ENCODE measurements at places on chromosomes 11 and 22.

- no peak for DNase-seq
Observed at GRCh38 chr11:125346179-125346530, 149.9 kb downstream of the FEZ1 start.

GRCh38 chr22:25357606-25358420, 138.4 kb downstream of the CRYBB2 start:
- no peak for DNase-seq

DNA sequence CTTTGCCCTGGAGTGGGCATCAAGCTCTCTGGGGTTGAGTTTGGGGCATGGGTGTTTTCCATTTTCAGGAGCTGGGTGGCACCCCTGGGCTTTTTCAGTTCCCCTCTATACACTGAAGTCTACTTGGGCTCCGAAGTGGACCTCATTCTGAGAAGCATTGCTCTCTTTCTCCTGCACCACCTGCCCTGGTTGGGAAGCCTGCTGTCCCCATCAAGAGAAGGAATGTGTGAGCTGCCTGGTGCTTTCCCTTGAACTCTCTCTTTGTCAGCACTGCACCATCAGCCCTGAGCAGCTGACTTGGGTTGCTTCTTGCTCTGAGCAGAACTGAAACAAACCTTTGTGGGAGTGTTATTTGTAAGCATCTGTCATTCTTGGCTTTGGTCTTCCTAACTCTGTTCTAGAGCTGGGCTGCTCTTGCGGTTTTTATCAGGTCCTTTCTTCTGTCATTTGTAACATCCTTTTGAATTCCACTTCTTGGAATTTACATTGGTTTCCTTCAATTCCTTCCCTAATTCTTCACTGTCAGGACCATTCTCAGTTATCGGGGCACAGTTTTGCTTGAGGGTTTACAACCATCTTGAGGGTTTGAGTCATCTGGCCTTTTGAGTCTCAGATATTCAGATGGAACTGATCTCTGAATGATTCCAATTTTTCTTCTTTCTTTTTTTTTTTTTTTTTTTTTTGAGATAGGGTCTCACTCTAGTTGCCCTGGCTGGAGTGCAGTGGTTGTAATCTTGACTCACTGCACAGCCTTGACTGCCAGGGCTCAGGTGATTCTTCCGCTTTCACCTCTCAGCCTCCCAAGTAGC, 20.5 kb downstream of the UBE2L3 start:
- DNase-seq: peak; percentile 60

GRCh38 chr11:96235751-96236150, 107.2 kb downstream of the MAML2 start:
- no peak for DNase-seq

DNA sequence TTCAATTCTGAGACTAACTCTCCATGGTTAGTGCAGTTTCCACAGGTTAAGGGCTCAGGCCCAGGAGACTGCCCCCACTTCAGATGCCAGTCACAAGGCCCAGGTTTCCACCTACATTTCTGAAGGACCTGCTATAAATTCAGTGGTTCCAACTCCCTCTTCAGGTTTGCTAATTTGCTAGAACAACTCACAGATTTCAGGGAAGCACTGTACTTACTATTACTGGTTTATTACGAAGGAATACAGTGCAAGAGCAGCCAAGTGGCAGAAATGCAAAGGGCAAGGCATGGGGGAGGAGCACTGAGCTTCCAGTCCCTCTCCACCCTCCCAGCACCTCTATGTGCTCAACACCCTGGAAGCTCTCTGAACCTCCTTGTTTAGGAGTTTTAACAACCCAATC, 39.3 kb upstream of the SPON1 start:
- no peak for DNase-seq

DNA sequence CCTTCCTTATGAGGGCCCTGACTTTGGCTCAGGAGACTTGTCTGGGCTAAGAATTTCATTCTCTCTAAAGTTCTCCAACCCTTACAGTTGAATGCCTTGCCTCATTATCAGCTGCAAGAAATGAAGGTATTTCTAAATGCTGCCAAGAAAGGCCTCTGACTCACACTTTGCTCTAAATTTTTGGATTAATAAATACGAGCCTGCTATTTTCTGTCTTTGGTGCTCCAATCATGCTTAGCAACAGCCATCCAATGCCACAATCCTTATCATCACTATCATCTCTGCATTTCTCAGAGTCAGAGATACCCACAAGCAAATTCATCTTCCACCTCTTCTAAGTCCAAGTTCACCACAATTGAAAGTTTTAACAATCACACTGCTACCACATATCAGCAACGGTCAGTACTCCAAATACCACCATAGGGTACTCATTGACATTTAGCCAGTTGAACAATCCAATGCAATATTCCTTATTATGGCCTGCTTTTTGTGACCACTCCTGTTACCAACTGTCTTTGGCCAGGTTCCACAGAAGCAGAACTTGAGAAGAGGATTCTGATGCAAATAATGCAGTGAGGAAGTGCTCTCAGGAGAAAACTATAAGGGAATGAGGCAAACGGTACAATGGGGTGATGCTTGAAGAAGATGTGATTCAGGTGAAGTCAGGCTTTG, 5.7 kb downstream of the PATE2 start:
- no peak for DNase-seq

- no peak for DNase-seq
Observed at GRCh38 chr11:88327061-88327460, 10.5 kb downstream of the CTSC start.

DNA sequence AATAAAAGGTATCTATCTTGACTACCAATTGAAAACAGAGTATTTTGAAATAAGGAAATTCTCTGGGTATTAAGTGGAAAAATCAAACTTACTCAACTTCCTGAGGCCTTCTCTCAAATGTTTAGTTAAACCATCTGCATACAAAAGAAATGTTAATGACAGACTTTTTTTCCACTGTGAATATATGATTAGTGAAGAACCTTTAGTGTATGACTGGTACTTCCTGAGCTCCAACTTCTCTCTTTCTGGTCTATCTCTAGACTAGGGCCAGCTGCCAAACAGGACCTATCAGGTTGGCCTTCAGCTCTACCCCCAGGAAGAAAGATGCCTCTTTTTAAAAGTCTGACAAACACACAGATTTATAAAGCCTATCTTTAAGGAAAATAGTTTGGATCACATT, 68.8 kb upstream of the SCUBE2 start:
- no peak for DNase-seq

GRCh38 chr11:107266455-107266854, 191.2 kb downstream of the CWF19L2 start:
- no peak for DNase-seq

GRCh38 chr22:39089928-39090327, 7.1 kb upstream of the APOBEC3H start:
- no peak for DNase-seq

DNA sequence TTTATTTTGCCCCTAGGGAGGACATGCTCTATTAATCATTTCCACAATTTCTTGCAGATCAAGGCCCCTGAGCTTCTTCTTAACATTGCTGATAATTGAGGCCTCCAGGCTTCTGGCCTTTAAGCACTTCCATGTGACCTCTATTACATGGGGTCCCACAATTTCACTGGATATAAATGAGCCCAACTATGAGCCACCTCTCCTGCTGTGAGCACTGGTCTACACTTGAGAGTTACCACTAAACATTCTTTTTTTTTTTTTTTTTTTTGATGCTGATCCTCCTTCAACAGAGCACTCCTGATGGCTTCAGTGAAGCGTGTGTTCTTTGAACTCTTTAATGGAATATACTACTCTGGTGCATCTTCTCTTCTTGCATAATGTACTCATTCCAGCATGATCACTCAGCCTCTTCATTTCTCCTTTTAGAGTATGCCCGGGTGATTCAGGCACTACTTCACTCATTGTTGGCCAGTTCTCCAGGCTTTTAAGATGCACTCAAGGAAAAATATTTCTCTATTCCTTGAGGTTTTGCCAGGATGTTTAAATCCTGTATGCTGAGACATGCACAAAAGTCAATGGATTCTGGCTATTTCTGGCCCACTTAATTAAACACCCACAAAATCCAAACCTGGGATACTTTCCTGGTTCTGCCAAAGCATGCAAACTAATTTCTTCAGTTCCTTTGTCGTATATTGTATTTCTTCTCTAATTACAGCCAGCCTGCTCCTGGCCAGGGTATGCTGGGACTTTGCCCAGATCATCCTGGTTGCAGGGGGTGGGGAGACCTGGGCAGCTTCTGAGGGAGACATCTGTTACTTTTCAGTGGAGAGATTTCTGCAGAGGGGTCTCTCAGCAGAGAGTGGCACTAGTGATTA, 257.8 kb upstream of the LUZP2 start:
- DNase-seq: peak; percentile 70

DNA sequence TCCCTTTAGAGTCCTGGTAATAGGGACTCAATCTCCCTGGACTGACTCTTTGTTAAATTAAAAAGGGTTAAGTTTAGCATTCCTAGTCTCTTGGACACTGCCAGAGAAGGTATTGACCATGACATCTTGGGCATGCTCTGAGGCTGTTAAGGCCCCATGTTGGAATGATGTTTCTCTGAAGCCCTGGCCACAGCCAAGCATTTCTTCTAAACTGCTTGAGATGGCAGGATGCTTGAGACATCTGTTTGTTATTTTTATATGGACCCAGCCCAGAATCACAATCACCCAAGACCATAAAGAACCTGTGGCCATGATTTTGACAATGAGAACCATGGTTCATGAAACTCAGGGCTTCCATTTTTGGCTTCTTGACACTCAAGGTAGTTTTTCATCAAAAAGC, 5.5 kb upstream of the ANKK1 start:
- no peak for DNase-seq

DNA sequence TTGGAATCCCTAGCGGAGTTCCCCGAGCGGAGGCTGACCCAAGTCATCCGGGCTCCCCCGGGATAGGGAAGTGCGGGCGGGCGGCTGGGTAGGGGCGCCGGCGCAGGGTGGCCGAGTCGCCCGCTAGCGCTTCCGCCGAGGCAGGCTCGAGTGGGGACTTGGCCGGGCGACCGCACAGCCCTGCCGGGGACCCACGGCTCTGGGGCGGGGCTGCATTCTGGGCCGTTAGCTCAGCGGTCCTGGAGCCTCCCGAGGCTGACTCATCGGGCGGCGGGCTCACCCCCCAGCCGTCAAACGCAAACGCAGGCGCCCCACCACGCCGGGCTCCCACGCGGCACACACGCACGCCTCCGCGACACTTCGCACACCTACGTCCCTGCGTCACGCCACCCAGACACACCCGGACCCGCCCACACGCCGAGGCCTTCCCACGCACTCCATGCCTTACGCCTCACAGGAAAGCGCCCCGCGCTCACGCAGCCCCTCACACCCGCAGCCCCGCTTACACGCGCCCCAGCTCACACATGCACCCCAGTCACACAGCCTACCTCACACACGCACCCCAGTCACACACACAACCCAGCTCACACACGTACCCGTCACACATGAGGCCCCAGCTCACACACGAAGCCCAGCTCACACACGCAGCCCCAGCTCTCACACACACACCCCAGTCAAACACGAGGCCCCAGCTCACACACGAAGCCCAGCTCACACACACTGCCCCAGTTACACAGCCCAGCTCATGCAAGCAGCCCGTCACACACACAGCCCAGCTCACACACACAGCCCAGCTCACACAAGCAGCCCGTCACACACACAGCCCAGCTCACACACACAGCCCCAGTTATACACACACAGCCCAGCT, 1.2 kb downstream of the PHLDB1 start:
- peak; percentile 64 for DNase-seq

- no peak for DNase-seq
Observed at GRCh38 chr11:77191823-77192495, 63.9 kb downstream of the MYO7A start.

- DNase-seq: no peak
Observed at GRCh38 chr11:3375552-3375951, 3.4 kb downstream of the ZNF195 start.

DNA sequence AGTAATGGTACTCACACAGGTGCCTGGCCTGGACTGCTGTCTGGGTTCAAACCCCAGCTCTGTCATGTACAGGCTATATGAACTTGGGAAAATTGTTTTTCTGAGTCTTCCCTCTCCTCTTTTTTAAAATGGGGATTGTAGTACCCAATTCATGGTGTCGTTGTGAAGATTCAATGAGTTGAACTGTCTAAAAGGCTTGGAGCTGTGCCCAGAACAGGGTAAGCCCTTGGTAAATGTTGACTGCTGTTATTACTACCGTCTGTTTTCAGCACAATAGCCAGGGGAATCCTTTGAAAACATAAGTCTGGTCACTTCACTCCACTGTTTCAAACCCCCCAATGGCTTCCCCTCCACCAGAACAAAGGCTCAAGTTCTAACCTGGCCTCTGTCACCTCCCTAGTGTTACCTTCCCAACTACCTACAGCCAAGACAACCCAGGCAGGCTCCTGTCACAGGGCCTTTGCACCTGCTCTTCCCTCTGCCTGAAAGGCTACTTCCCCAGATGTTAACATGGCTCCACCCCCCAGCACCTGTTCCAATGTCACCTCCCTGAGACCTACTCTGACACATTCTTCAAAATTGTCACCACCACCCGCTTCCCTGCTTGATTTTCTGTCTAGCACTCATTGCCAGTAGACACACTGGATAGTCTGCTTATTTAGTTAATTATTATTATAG, 152.8 kb downstream of the CHST1 start:
- no peak for DNase-seq

DNA sequence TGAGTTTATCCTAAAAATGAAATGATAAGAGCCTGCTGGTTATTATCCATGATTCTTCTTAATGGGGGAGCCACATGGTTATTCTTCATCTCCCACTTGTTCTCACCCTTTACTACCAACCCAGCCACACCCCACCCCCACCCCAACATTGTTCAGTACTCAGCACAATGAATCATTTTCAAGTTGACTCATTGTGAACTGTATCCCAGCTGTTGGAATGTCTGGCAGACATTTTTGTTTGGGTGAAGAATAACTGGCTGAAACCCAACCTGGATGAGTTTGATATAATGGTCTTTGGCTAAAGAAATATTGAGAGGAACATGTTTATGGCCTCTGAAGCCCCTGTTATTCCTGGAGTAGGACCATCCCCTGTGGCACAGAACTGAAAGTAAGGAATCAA, 136.2 kb downstream of the ELP4 start:
- DNase-seq: no peak

DNA sequence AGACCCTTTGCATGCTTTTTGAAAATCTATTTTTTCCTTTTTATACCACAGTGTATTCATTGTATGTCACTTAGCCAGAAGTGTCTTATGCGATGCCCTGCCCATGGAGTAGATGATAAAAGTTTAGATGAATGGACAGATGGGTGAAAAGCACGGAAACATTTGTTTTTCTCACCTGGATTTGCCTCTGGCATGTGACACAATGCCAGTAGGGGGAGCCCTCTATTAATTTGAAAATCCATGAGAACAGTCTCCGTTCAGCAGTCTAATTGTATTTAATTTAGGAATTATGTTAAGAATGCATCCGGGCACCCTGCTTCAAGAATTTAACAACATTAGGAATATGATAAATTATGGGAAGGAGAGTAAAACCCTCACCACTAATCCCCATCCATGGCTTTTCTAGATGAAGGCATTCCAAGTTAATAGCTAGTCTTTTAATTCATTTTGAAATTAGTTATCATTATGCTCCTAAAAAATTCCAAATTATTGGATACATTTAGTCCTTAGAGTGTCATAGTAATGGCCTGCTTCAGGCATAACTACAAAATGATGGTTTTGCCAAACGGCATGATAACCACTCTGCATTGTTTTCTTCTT, 55.3 kb upstream of the ALKBH3 start:
- DNase-seq: no peak

GRCh38 chr11:14248580-14248981, 110.4 kb downstream of the RRAS2 start:
- peak; percentile 79 for DNase-seq

- DNase-seq: no peak
Observed at GRCh38 chr22:45051419-45051818, 41.6 kb upstream of the PHF21B start.

GRCh38 chr11:92226331-92227229, 2.0 kb downstream of the FAT3 start:
- peak; percentile 90 for DNase-seq

All from brain (organoid and tissue), 16 donors.